CD8-positive, alpha-beta T cell (primary cell): ENCODE measurements at places on chromosomes 13 and 19.

- DNase-seq = no peak
Observed at GRCh38 chr13:37621811-37622361, 23.3 kb upstream of the POSTN start.

GRCh38 chr19:3770136-3770999 is 1.7 kb downstream of the RAX2 start:
- DNase-seq = no peak

GRCh38 chr19:45117167-45117594 is 24.2 kb downstream of the PPP1R37 start:
- no peak for DNase-seq

GRCh38 chr13:41060724-41061074 is 610 bp upstream of the WBP4 start:
- peak; percentile 72 for DNase-seq

- no peak for DNase-seq
Observed at GRCh38 chr13:40270726-40271125, 395.7 kb downstream of the FOXO1 start.

DNA sequence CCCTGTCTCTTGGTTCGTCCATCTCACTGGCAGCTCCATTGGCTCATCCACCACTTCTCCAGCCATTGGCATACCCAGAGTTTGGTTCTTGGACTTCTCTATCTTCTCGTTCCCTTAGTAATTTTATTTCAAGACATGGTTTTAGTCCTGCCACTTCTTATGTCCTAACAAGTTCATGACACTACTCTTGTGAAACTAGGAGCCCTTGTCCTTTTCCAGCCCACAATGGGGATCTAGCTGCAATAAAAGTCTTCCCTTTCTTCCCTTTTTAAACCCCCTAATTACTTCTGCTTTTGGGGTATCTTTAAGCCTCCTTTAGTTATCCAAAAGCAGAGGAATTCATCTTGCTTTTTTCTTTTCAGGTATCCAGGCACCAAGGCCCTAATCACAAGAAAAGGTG is 2.9 kb upstream of the RCBTB2 start:
- no peak for DNase-seq

GRCh38 chr19:51294211-51294976 is 17.1 kb upstream of the IGLON5 start:
- DNase-seq = no peak

- no peak for DNase-seq
Observed at GRCh38 chr13:94122300-94122915, 357.1 kb downstream of the DCT start.

DNA sequence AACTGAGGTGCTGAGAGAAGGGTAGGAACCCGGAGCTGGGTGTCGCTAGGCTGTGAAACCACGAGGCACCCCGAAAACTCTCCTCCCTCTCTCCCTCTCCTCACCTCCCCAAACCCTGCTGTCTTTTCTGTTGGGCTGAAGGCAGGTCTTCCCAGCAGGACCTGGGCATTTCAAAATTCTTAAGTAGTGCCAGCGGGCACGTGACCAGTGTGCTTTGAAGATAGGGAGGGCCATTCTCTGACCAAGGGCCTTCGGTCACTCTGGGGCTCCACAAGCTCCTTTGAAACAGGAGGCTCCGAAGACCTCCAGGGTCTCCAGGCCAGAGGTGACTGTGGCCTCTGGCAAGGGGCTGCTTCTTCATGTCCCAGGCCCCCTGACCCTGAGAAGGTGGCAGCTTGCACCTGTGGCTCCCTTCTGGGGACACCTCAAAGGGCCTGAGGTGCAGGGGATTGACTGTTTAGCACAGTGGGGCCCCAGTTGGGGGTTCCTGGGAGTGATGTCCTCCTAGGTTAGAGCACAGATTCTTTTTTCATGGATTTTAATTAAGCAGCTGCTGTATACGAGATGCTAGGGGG is 48.3 kb downstream of the DNM2 start:
- DNase-seq = no peak

DNA sequence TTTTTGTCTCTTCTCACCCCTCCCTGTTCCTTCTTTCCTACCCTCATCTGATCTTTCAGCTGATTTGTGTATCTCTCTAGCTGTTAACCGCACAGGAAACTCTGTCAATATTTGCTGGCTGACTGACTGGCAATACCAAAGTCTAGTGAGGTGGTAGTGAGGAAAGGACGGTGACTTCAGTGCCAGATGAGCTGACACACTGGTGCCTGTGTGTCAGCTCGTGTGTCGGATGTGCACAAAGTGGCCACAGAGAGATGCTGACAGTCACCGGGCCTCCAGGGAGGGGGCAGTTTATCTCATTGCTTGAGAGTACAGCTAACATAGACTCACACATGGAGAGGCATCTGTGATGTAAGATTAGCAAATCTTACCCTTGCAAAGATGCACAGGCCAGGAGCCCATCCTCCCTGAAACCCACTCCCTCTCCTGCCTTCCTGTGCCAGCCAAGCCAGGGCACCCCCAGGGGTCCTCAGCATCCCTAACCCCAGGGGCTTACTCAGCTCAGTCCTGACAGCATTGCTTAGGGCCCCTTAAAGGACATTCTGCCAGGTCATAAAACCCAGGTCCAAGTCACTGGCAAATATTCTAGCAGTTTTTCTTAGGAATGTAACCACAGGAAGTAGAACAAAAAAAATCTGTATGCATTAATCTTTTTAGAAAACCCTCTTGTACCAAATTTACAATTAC is 80.2 kb downstream of the SHISA2 start:
- DNase-seq = peak; percentile 62

- no peak for DNase-seq
Observed at GRCh38 chr19:12325690-12326089, 7.7 kb downstream of the ZNF563 start.

DNA sequence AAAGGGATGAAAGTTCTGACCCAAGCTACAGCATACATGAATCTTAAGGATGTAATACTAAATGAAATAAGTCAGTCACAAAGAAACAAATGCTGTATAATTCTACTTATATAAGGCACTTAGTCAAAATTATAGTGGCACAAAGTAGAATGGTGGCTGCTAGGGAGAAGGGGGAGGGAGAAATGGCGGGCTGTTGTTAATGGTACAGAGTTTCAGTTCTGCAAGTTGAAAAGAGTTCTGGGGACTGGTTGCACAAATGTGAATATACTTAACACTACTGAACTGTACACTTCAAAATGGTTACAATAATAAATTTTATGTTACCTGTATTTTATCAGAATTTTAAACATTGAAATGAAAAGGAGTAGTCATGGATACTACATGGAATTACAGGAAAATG is 48.9 kb upstream of the CLDN10 start:
- DNase-seq = no peak

- peak; percentile 77 for DNase-seq
Observed at GRCh38 chr19:4066682-4067395, at the start of gene ZBTB7A. Gene ZBTB7A (minus strand): TSS chr19:4066899. CDS start chr19:4055232, 11,667 bp downstream.

- no peak for DNase-seq
Observed at GRCh38 chr13:40059540-40060232, 404.2 kb downstream of the COG6 start.

DNA sequence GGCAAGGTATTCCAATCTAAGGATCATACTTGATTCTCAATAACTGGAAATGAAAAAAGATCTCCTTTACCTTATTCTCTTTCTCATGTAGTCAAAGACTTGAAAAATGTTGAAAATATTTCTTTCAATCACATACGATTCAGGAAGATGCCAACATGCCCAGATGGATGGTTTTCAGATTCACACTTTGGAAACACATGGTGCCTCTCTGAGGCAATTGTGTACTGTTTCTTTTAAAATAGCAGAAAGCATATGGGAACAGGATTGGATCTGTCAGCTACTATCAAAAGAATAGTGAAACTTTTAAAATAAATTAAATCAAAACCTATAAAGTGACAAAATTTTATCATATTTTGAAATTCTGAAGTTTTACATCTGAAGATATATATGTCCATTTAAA is 222.4 kb downstream of the SPRY2 start:
- no peak for DNase-seq

GRCh38 chr19:33216198-33216830 is 9.3 kb downstream of the SLC7A10 start:
- no peak for DNase-seq

GRCh38 chr19:54790711-54791110 is 12.7 kb upstream of the KIR2DL4 start:
- DNase-seq = no peak
